Activated CD8-positive, alpha-beta T cell treated with anti-CD3 and anti-CD28 coated beads for 36 hours (primary cell): ENCODE measurements at places on chromosomes 16 and 17. TPM values are rescaled to one million over a fixed set of nuclear protein-coding genes. Genes with fewer than 3 reads are reported as not detected.
A peak's percentile ranks its signal among the peaks of the same experiment; 100 is the strongest.

The PLEKHH3 gene
- total RNA-seq, result 0.29 TPM

GRCh38 chr17:35171834-35172233 is 22.4 kb downstream of the SLC35G3 start:
- peaks cover 43% of the 10 kb centered on the region for H3K4me1 ChIP-seq
- DNase-seq, result no peak
- H3K36me3 ChIP-seq, result no peaks in the 10 kb centered on the region
- peak overlapping the region; percentile 20 for H3K4me3 ChIP-seq

DNA sequence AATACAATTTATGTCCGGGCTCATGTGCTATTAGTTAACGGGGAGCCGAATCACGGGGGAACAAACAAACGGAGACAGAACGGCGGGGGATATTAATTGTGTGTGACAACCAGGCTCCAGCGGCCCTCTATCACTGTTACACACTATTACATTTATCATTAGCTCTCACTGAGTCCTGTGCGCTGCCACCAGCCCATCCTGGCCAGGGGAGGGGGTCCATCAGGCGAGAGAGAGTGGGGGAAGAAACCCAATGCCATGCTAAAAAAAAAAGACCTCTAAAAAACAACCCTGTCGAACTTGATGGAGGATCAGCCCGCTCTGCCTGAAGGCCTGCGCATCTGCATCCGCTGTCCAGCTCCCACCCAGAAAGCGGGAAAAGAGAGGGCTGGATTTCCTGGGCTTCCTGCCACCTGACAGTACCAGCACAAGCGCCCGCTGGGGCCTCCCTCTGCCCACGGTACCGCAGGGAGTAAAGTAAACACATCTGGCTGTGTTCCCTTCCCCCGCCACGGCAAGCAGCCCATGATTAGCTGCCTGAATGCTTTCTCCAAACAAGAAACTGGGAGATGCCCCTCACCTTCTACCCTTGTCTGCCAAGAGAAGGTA is 41.7 kb downstream of the PIPOX start:
- no peaks in the 10 kb centered on the region for H3K27me3 ChIP-seq
- H3K4me1 ChIP-seq, result no peaks in the 10 kb centered on the region
- H3K27ac ChIP-seq, result no peak overlapping the region
- no peak for DNase-seq
- peaks cover 10% of the 10 kb centered on the region for H3K36me3 ChIP-seq

- H3K27ac ChIP-seq, result no peak overlapping the region
- H3K36me3 ChIP-seq, result no peaks in the 10 kb centered on the region
- H3K27me3 ChIP-seq, result no peaks in the 10 kb centered on the region
- H3K4me1 ChIP-seq, result peaks cover 45% of the 10 kb centered on the region
- no peak overlapping the region for H3K4me3 ChIP-seq
These were observed 206.9 kb upstream of the CACNG5 start for GRCh38 chr17:66627985-66628384.

- H3K36me3 ChIP-seq, result peaks cover 64% of the 10 kb centered on the region
- H3K27ac ChIP-seq, result peak overlapping the region; percentile 82
- DNase-seq, result peak; percentile 8
- H3K4me3 ChIP-seq, result no peak overlapping the region
These were observed 28.7 kb downstream of the TAC4 start for GRCh38 chr17:49819138-49819537.

GRCh38 chr16:77430360-77430759 is 4.5 kb downstream of the ADAMTS18 start:
- H3K36me3 ChIP-seq, result no peaks in the 10 kb centered on the region
- no peaks in the 10 kb centered on the region for H3K4me1 ChIP-seq
- peaks cover 21% of the 10 kb centered on the region for H3K27me3 ChIP-seq
- no peak for DNase-seq
- H3K27ac ChIP-seq, result no peak overlapping the region

DNA sequence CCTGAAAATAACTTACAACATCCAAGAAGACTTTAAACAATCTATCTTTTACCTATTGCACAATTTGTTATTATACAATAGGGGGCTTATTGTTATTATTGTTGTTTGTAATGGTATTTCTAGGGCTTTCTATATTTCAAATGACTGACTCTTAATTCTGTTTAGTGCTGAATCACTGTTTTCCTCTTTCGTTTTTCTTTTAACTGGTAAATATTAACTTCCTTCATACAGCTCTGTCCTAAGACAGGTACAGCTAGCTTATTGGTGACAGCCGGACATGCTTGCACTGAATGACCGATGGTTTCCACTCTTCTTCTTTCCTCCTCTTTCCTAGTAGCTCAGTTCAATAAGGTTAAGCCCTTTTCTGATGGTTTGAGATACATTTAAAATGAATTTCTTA is 11.6 kb downstream of the KRTAP9-7 start:
- H3K4me1 ChIP-seq, result peaks cover 10% of the 10 kb centered on the region
- H3K27me3 ChIP-seq, result no peaks in the 10 kb centered on the region
- no peaks in the 10 kb centered on the region for H3K36me3 ChIP-seq
- DNase-seq, result no peak
- no peak overlapping the region for H3K27ac ChIP-seq
- no peak overlapping the region for H3K4me3 ChIP-seq

DNA sequence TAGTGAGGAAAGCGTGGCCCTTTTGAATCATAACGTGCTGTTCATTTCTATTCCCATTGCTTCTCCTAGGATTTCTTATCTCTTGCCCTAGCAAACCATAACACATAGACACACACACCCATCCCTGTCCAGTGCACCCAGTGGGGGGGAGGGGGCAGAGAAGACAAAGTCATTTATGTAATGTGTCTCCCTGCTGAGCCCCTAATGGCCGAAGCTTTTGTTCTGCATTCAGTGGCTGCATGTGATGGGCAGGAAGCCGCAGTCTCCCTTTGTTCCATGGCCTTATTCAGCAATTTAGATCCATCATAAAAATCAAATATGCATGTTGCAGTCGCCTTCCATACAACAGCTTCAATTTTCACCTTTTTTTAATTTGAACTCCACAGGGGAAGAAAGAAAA is 325.4 kb downstream of the ZFHX3 start:
- H3K4me1 ChIP-seq, result no peaks in the 10 kb centered on the region
- H3K27ac ChIP-seq, result no peak overlapping the region
- H3K27me3 ChIP-seq, result no peaks in the 10 kb centered on the region
- no peaks in the 10 kb centered on the region for H3K36me3 ChIP-seq

DNA sequence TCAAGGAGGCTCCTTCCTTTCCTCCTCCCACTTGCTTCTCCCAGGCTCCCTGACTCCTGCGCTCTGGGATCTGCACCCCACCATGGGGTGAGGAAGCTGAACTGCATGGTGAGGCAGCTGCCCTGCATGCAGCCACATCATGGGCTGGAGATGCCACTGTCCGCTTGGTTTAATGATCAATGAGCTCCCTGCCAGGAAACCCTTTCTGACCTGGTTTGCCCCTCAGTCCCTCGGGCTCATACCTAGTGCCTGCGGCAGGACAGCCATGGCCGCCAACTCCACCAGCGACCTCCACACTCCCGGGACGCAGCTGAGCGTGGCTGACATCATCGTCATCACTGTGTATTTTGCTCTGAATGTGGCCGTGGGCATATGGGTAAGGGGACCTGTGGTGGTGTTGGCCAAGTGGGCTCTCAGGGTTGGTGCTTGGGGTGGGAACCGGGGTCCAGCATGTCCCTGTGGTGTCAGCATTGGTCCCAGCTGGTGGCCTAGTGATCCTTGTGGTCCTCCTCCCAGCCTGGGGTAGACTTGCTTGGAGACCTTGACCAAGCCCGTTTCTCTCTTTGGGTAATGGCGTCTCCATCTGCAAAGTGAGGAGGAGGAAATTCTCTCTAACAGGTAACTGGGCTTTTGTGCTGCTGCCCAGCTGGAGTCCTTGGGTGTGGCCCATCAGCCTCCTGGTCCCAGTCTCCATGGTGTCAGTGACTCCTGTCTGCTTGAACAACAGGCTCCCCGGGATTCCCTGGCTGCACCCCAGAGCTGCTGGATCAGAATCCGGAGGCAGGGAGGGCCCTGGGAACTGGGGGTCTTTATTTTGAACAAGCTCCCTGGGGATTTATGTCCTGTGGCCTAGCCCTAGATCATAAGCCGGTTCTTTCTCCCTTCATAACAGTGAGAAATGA is at the start of gene SLC5A10:
Gene SLC5A10 (plus strand): TSS at position 225 of the 902 bp plus-strand sequence. CDS start 41 bp downstream, at position 266.
- H3K4me1 ChIP-seq, result peaks cover 17% of the 10 kb centered on the region
- no peak for DNase-seq
- H3K36me3 ChIP-seq, result peaks cover 1% of the 10 kb centered on the region
- H3K4me3 ChIP-seq, result no peak within 1 kb of the TSS

DNA sequence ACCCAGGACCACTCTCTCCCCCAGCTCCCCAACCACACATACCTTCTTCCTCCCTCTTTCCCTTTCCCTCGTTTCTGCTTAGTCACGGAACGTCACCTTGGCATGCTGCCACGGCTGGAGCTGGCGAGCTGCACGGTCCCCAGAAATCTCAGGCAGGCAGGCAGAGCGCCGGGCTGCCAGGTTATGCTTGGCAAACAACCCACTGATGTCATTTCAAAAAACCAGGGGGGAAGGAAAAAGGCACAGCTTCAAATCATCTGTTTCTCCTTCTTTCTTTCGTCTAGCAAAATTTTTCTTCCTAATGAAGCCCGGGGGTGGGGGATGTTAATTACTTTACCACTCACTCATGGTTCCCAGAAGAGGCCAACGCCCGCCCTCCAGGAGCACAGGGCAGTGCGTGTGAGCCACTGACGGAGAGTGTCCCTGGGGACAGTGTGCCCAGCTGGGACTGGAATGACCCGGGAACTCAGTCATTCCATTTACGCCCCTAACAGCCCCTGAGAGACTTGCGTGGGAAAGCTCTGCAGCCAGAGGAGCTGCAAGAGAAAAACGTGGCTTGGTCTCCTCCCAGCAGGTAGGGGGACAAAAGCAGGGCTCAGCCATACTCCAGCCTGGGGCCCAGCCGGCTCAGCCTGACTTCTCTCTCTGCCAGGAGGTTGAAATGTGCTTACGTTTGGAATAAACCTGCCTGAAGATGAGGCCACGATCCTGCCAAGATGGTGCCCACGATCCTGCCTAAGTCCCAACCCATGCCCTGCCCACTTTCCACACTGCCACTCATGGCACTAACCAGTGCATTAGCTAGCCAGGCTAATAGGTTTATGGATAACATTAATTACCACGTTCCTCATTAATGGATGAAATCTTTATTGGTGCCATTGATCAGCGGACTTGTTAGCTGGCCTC is 198.9 kb downstream of the ZFHX3 start:
- H3K4me3 ChIP-seq, result no peak overlapping the region
- H3K27ac ChIP-seq, result no peak overlapping the region
- peaks cover 4% of the 10 kb centered on the region for H3K27me3 ChIP-seq
- no peak for DNase-seq

The PLK1 gene
- total RNA-seq, result 87.9 TPM

- H3K4me1 ChIP-seq, result no peaks in the 10 kb centered on the region
- no peaks in the 10 kb centered on the region for H3K36me3 ChIP-seq
- no peak overlapping the region for H3K4me3 ChIP-seq
- no peaks in the 10 kb centered on the region for H3K27me3 ChIP-seq
These were observed 344 bp downstream of the CNTNAP4 start for GRCh38 chr16:76277460-76278030.

DNA sequence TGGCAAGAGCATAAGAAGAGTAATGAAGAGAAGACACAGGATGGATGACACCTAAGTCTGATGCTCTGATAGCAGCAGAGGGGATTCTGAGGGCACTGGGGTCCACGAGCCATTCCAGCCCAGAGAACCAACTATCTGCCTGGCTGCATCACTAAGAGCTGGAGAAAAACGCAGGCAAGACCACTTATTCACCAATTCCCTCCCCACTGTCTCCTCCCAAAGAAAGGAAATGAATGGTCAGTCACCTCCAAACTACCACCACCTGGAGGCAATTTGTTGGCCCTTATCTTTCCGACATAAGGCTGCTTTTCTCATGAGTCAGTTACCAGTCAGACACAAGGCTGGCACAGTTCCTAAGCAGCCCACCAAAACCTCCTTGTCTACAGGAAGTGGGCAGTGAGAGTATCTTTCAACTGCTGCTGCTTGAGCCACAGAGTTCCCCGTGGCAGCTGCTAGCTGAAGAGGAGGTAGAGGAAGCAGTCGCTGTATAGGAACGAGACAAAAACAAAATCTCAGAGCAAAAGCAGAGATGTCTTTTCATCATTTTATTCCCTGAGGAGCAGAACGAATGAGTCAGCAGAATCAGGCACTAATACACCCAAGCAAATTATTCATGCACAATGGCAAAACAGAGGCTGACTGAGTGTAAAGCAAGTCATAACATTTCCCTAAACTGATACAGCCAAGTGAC is 111.1 kb downstream of the SMG6 start:
- peak overlapping the region; percentile 50 for H3K27ac ChIP-seq
- DNase-seq, result peak; percentile 86
- no peaks in the 10 kb centered on the region for H3K27me3 ChIP-seq
- H3K4me1 ChIP-seq, result peaks cover 54% of the 10 kb centered on the region
- H3K4me3 ChIP-seq, result no peak overlapping the region
- peaks cover 35% of the 10 kb centered on the region for H3K36me3 ChIP-seq

The ABAT gene
- total RNA-seq, result 5.1 TPM

DNA sequence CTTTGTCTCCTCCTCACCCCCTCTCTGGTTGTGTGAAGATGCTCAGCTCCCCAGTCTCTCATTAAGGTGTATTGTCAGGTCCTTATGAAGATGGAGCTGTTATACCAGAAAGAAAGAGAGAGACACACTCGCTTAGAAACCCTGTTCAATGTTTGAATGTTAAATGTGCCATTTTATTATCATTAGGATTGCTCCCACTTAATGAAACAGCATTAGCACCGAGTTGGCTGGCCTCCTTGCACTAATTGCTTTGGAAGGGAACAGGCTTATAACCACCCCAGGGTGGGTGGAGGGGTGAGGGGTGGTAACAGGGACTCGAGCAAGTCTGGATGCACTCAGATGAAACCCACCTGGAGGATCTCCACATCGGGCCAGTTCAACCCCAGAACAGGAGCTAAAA is 14.4 kb downstream of the PIPOX start:
- H3K27ac ChIP-seq, result no peak overlapping the region
- H3K27me3 ChIP-seq, result no peaks in the 10 kb centered on the region
- no peaks in the 10 kb centered on the region for H3K36me3 ChIP-seq
- peaks cover 13% of the 10 kb centered on the region for H3K4me1 ChIP-seq
- no peak for DNase-seq
